ENCODE measurements at places on chromosomes 16 and 17.
A peak's percentile ranks its signal among the peaks of the same experiment; 100 is the strongest.

GRCh38 chr17:45413498-45413923 lies 19.2 kb downstream of the ARHGAP27 start:
- no peak for DNase-seq

DNA sequence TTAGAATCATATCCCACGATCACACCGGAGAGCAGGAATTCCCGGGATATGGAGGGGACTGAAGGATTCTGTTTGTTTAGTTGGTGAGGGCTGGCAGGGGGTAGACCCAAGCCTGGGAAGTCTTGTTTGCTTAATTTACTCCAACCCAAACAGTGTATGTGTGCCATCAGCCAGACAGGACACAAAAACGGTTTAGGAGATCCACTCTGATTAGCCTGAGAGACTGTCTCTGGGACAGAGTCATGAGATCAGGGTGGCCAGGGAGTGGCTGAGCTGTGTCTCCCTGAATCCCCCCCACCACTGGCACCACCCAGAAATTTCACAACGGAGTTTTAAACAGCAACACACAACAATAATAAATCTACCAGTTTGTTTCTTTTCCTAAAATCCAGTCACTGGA lies 127.0 kb downstream of the RBFOX3 start:
- DNase-seq, result no peak

- no peak for DNase-seq
Observed at GRCh38 chr16:86015606-86016005, 116.6 kb downstream of the IRF8 start.

- DNase-seq, result no peak
Observed at GRCh38 chr16:27700304-27700995, 150.5 kb downstream of the KATNIP start.

DNA sequence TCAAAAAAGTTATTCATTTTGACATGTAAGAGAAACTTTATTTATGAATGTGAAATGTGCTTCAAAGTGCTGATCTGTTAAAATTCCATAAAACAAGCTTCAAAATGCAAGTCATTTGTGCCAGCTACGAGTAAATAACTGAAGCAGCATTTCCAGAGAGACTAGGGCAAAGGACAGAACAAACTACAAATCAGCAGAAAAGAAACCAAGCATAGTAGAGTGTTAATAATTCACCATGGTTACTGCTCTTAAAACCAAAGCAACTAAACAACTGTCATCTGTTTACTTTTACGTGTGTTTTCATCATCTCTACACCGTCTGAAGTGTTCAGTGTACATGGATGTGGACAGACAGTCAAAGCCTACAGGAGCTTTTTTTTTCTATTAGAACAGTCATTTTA lies 1.6 kb upstream of the ASPA start:
- no peak for DNase-seq

GRCh38 chr17:79818026-79818758 lies 21.0 kb downstream of the CBX4 start:
- DNase-seq, result peak; percentile 66

DNA sequence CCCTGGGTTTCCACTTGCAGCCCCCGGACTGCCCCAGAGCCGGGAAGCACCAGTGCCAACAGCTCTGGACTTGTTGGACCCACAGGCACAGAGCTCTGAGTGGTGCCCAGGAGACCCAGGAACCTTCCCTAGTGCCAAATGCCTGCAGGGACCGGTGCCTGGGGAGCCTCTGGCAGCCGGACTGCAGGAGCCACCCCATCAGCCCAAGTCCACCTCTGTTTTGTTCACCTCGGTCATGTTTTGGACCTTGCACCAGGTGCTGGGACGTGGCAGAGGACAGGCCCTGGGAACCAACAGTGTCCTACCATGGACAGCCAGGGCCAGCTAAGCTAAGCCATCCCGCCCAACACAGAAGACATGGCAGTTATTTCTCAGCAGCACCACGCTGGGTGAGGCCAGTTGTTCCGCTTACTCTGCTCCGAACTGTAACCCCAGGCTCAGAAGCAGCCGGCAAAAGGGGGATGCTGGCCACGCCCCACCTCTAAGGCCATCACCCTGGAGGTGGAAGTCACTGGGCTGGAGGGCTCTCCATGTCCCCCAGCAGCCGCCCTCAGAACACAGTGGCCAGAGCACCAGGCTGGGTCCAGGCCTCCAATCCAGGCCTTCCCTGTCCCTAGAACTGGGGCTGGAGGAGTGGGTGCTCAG lies 79.8 kb downstream of the AMFR start:
- DNase-seq, result no peak

DNA sequence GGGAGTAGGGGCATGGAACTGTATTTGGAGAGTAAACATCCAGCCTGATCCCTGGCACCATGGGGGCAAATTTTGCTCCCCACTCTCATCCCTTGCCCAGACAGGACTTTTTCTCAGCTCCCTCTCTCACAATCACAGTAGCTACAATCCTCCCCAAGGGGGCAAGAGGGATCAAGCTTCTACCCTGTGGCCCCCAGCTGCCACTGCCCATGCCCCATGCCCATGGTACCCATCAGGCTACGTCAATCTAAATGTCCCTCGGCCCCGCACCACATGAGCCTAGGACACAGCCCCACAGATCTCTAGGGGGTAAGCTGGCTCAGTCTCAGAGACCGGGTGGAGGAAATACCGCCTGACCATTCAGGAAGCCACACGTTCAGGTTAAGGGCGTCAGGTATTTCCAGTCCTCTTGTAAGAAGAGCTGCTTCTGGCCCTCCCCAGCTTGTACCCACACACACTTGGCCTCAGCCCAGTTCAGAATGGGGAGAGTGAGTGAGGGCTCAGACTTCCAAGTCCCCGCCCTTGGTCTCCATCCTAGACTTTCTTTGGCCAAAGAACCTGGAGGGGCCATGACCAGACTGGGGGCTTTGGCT lies 1.8 kb downstream of the CACNB1 start:
- DNase-seq, result no peak

DNA sequence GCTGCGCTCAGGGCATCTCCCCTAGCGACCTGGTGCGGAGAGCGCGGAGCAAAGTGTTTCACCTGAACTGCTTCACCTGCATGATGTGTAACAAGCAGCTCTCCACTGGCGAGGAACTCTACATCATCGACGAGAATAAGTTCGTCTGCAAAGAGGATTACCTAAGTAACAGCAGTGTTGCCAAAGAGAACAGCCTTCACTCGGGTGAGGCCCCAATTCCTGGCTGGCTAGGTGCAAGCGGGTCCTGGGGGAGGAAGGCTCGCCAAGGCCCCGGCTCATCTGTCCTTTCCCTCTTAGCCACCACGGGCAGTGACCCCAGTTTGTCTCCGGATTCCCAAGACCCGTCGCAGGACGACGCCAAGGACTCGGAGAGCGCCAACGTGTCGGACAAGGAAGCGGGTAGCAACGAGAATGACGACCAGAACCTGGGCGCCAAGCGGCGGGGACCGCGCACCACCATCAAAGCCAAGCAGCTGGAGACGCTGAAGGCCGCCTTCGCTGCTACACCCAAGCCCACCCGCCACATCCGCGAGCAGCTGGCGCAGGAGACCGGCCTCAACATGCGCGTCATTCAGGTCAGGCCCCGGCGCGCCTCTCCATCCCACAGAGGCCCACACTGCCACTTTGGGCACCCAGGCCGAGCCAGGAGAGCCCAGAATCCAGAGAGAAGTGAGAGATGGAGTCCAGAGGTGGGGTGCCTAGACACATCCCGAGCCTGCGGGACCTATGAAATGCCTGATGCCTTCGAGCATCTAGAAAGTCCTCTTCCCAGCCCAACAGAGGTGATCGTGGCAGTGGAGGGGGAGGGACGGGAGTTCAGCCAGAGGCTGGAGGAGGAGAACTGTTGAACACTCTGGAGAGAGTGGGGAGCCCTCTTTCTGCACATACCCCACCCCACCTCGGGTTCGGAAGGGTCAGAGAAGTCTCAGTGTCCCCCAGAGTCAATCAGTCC lies 3.3 kb downstream of the LHX1 start:
- DNase-seq, result no peak

GRCh38 chr16:65119435-65119834 lies 2.4 kb downstream of the CDH11 start:
- DNase-seq, result no peak

DNA sequence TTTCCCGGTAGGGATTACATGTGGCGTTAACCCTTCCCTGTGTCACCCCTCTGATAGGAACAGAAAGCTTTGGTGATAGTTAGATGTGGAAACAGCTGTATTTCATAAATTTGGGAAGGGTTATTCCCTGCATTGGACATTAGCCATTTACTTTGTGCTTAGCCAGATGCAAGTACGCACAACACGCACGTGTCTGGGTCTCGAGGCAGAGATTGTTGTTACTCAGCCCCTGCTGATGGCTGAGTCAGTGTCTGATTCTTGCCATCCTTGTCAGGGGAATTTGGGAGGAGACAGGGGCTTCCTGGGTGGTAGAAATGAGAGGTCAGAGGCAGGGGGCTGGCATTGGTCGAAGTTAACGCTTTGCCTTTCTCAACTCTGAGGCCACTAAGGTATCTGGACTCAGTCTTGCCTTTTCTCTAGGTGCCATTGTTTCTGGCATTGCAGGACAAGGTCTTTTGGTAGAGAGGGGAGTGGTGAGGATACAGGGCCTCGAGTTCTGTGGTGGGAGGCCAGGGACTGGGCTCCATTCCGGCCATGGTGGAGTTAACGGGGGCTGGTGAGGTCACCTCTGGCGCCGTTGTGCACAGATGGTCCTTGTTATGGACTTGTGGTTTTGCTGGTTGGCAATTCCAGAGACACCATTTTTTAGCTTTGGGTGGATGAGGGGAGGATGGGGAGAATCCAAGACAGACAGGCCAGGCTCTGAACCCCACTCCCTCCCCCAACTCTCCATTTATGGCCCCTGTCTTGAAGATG lies 8.2 kb downstream of the MMP2 start:
- no peak for DNase-seq

DNA sequence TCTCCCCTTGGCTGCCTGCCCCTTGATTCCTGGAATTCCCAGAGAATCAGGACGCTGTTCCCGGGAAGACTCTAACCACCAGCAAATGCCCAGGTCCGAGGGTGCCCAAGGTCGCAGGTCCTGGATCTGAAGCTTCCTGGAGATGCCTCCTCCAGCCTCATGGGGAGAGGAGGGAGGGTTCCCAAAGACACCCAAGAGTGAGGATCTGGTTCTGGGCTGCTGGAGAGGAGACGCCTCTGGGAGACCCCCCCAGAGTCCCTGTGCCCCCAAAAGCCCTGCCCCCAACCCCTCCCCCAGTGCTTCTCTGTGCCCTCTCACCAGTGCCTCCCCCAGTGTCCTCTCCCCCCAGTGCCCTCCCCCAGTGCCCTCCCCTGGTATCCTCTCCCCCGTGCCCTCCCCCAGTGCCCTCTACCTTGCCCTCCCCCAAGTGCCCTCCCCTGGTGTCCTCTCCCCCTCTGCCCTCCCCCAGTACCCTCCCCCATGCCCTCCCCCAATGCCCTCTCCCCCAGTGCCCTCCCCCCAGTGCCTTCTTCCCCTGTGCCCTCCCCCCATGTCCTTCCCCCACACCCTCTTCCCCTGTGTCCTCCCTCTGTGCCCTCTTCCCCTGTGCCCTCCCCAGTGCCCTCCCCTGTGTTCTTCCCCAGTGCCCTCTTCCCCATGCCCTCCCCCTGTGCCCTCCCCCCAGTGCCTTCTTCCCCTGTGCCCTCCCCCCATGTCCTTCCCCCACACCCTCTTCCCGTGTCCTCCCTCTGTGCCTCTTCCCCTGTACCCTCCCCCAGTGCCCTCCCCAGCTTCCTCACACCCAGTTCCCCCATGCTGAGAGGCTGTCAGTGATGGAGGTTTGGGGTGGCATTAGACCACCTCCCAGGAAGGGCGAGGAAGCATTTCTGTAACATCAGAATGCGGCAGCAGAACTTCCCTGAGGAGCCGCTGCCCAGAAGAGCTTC lies 6.3 kb upstream of the SECTM1 start:
- DNase-seq, result no peak

GRCh38 chr16:23132775-23133463 lies 16.3 kb downstream of the USP31 start:
- no peak for DNase-seq

- DNase-seq, result no peak
Observed at GRCh38 chr17:57750109-57750871, 5.2 kb upstream of the CCDC182 start.

- DNase-seq, result no peak
Observed at GRCh38 chr16:72220875-72221629, 49.1 kb upstream of the PMFBP1 start.

- peak; percentile 33 for DNase-seq
Observed at GRCh38 chr17:38906460-38907228, 18.8 kb upstream of the LASP1NB start.

DNA sequence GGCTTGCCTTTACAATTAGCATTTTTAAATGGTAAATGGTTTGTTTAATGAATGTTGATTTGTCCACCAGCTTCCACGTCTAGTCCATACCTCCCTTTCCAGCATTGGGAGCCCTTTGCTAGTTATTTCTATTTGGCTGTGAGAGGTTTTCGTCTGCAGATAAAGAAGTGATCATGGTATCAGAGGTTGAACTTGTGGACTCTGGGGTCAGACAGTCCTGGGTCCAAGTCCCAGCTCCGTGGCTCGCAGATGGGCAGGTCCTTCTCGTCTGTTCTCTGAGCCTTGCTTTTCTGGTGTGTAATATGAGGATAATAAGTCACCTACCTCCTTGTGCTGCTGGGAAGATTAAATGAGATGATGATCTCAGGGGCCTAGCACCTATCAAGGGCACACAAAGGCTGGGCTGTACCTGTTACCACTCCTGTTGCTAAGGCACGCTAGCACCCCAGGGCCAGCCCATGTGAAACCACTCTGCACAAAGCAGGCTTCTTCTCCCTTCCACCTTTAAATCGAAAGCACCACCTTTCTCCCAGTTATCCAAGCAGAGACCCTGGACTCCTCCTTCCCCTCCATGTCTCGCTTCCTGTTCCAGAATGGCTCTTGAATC lies 103.9 kb downstream of the GNAO1 start:
- DNase-seq, result no peak

- no peak for DNase-seq
Observed at GRCh38 chr17:8610558-8610957, 20.0 kb downstream of the MYH10 start.

- DNase-seq, result no peak
Observed at GRCh38 chr17:72658675-72659074, 433.8 kb downstream of the SLC39A11 start.

DNA sequence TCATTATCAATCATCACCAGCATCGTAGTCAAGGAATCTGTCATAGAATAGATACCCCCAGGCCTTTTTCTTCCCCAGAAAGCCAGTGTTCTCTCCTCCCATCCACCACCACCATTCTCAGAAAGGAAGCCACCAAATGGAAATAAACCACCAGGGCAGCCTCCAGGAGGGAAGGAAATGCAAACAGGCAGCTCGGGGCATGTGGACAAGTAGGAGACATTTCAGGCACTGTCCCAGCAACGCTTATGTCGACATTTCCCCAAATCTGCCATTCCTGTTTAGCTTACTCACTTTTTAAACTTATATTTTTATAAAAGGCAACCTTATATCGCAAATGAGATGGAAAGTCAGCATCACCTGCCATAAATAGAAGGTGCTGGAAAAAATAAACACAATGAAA lies 15.8 kb downstream of the EMP2 start:
- DNase-seq, result no peak

GRCh38 chr16:3641801-3642396 lies 12.6 kb upstream of the DNASE1 start:
- DNase-seq, result no peak

DNA sequence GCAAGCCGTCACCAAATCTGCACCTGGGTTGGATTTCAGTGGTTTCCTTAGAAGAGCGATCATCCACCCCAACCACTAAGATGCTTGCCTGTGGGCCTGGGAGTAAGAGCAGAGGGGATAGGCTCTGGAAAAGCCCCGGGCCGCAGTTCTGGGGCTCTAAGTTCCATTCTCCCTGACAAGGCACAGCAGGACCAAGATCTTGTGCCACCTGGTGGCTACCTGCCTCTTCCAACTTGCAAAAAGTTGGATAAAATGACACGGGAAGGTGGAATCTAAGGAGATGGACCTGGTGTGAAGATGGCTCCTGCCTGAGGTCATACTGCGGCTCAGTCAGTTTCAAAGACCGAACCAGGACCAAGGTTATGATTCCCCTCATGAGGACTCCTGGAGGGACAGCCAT lies 42.3 kb downstream of the ABCC12 start:
- DNase-seq, result no peak
